Activated CD8-positive, alpha-beta memory T cell treated with anti-CD3 and anti-CD28 coated beads for 48 hours (primary cell): ENCODE measurements at places on chromosomes 4 and X.

- no peak for DNase-seq
Measured at GRCh38 chrX:40130207-40130606, 32.4 kb upstream of the BCOR start.

- no peak for DNase-seq
Measured at GRCh38 chrX:40368611-40369061, 212.1 kb upstream of the ATP6AP2 start.

- DNase-seq: no peak
Measured at GRCh38 chrX:150581093-150581775, 12.8 kb downstream of the MTM1 start.

- no peak for DNase-seq
Measured at GRCh38 chrX:55490121-55490520, 473 bp upstream of the USP51 start.

GRCh38 chr4:67996127-67996526 is 32.8 kb upstream of the TMPRSS11A start:
- no peak for DNase-seq

GRCh38 chr4:153115322-153116290 is 88.6 kb upstream of the TRIM2 start:
- no peak for DNase-seq
